ENCODE measurements at places on chromosomes 1 and 21.

DNA sequence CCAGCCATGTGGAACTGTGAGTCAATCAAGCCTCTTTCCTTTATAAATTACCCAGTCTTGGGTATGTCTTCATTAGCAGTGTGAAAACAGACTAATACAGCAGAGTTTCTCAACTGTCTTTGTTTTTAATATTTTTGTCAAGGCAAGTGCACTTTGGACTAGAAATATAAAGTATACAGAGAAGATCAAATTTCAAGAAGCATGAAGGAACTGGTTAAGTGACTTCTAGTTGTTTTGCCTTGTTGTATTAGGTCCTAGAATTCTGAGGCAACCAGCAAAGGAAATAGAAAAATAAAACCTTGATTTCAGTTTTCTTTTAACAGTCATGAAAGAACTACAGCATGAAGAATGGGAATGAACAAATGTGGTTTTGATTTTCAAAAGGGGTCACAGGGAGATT is 131.1 kb upstream of the PTGFR start:
- H3K27me3 ChIP-seq = no peaks in the 10 kb centered on the region
- DNase-seq = no peak
- H3K4me1 ChIP-seq = peaks cover 20% of the 10 kb centered on the region
- H3K4me3 ChIP-seq = peak overlapping the region; percentile 44
- peaks cover 7% of the 10 kb centered on the region for H3K36me3 ChIP-seq

- no peaks in the 10 kb centered on the region for H3K4me1 ChIP-seq
- no peaks in the 10 kb centered on the region for H3K27me3 ChIP-seq
- DNase-seq = no peak
Measured at GRCh38 chr1:171139890-171140289, 45.2 kb upstream of the FMO2 start.

GRCh38 chr1:71850936-71851335 is 431.4 kb downstream of the NEGR1 start:
- no peak overlapping the region for H3K4me3 ChIP-seq
- DNase-seq = no peak
- H3K4me1 ChIP-seq = no peaks in the 10 kb centered on the region
- H3K27ac ChIP-seq = no peak overlapping the region

- no peaks in the 10 kb centered on the region for H3K36me3 ChIP-seq
- H3K27ac ChIP-seq = no peak overlapping the region
- DNase-seq = no peak
- H3K4me3 ChIP-seq = no peak overlapping the region
- no peaks in the 10 kb centered on the region for H3K4me1 ChIP-seq
Measured at GRCh38 chr1:185812934-185813333, 78.7 kb downstream of the HMCN1 start.

GRCh38 chr21:42465803-42466127 is 30.3 kb downstream of the RSPH1 start:
- H3K27me3 ChIP-seq = no peaks in the 10 kb centered on the region
- peak overlapping the region; percentile 53 for H3K27ac ChIP-seq
- peaks cover 76% of the 10 kb centered on the region for H3K4me1 ChIP-seq
- no peak overlapping the region for H3K4me3 ChIP-seq

DNA sequence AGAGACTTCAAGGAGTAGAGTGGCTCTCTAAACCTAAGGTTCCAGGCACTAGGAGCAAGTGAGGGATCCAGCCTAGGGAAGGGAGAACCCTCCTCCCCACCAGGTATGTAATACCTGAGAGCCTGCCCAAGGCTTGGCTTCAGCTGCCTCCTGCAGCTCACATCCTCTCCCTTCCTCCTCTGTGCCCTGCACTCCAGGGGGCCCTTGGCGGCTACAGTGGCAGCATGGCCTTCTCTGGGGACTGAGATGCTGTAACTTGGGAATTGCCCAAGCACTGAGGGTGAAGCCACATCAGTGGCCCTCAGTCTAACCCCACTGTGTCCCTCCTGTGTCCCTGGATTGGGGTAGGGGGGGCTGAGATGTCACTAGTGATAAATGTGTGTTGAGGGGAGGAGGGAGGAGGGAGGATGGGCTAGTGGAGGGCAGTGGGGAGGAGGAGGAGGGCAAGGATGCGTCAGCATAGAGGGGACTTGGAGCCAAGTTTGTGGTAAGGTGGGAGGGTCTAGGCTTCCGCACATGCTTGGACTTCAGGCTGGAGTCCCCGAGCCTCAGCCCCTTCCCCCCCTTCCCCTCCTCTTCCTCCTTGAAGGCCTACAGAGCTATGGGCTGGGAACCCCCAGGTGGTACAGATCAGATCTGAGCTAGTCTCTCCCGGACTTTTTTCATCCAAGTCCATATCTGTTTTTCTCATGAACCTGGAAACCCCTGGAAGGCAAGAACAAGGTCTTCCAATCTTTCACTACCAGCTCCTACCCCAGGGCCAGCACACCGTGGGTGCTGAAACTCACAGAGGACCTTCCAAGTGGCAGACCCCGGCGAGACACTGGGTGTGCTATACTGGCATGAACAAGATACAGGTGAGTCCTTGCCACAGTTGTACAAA is 17.5 kb downstream of the COL9A2 start:
- H3K27me3 ChIP-seq = no peaks in the 10 kb centered on the region
- no peak overlapping the region for H3K27ac ChIP-seq
- no peak for DNase-seq

DNA sequence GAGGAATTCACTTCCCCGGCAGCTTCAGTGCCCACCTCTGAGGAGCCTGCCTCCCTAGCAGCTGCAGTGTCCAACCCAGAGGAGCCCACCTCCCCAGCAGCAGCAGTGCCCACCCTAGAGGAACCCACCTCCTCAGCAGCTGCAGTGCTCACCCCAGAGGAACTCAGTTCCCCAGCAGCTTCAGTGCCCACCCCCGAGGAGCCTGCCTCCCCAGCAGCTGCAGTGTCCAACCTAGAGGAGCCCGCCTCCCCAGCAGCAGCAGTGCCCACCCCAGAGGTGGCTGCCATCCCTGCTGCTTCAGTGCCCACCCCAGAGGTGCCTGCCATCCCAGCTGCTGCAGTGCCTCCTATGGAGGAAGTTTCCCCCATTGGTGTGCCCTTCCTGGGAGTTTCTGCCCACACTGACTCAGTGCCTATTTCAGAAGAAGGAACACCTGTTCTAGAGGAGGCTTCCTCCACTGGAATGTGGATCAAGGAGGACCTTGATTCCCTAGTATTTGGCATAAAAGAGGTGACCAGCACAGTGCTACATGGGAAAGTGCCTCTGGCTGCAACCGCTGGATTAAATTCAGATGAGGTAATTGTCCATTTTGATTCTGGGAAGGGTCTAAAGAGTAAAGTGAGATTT is 77.4 kb upstream of the BMP8A start:
- H3K4me3 ChIP-seq = peak overlapping the region; percentile 95
- H3K36me3 ChIP-seq = peaks cover 98% of the 10 kb centered on the region
- peaks cover 36% of the 10 kb centered on the region for H3K4me1 ChIP-seq
- H3K27ac ChIP-seq = peak overlapping the region; percentile 94
- no peaks in the 10 kb centered on the region for H3K27me3 ChIP-seq

GRCh38 chr1:148290881-148291280 is 138.8 kb upstream of the NBPF11 start:
- H3K27me3 ChIP-seq = peaks cover 40% of the 10 kb centered on the region
- H3K36me3 ChIP-seq = no peaks in the 10 kb centered on the region
- no peak overlapping the region for H3K27ac ChIP-seq
- no peaks in the 10 kb centered on the region for H3K4me1 ChIP-seq
- DNase-seq = no peak

DNA sequence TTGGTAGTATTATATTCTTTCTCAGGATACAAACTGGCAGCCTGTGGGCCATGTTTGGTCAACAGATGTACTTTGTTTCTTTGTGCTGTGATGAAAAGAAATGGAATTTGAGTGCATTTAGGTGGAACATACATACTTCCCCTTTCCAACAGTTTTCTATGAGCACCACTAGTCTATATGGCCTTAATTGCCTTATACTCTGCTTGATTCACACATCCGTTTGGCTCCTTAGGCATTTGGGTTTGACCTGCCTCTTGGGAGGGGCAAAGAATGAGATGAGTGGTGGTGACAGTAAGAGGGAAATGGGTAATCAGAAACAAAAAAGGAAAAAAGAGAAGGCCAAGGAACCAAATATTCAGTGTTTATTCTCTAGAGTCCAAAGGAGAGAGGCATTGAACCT is 17.0 kb downstream of the CFAP126 start:
- H3K4me3 ChIP-seq = no peak overlapping the region
- H3K27ac ChIP-seq = no peak overlapping the region
- H3K27me3 ChIP-seq = no peaks in the 10 kb centered on the region
- H3K4me1 ChIP-seq = no peaks in the 10 kb centered on the region
- no peak for DNase-seq

DNA sequence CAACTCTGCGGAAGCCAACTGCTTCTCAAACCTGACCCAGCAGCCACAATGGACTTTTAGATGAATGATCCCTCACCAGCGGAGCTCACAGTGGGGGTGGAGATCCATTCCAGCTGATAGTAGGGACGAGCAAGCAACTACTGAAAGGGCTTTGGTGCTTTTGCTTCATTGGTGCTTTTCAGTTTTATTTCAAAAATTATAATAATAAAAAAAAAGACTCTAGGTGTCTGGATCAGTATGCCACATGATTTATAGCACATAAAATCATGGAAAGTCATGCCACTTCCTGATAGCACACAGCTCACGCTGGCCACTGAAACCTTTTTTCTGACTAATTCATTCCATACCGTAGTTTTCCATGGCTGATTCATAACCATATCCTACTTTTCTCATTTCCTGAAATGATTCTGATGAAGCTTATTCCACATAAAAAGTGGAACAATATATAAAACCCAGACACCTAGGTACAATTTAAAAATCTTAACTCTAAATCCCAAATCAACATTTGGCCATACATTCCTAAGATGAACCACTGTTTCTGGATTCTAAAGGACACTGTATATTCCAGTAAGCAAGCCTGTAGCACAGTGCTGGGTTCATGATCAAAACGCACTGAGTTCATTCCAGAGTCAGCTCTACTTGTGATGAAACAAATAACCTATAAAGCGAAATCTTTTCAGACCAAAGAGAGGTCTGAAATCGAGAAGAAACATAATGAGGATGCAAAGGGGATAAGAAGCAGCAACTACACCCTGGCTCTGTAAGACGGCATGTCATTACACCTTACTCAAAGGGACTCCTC is 41.3 kb upstream of the KCNE1 start:
- H3K4me1 ChIP-seq = peaks cover 15% of the 10 kb centered on the region
- H3K27ac ChIP-seq = no peak overlapping the region
- DNase-seq = no peak
- no peak overlapping the region for H3K4me3 ChIP-seq

- no peaks in the 10 kb centered on the region for H3K36me3 ChIP-seq
- H3K4me3 ChIP-seq = no peak overlapping the region
- DNase-seq = no peak
- no peak overlapping the region for H3K27ac ChIP-seq
- H3K4me1 ChIP-seq = peaks cover 13% of the 10 kb centered on the region
Measured at GRCh38 chr1:108505763-108506070, 54.2 kb upstream of the EEIG2 start.

DNA sequence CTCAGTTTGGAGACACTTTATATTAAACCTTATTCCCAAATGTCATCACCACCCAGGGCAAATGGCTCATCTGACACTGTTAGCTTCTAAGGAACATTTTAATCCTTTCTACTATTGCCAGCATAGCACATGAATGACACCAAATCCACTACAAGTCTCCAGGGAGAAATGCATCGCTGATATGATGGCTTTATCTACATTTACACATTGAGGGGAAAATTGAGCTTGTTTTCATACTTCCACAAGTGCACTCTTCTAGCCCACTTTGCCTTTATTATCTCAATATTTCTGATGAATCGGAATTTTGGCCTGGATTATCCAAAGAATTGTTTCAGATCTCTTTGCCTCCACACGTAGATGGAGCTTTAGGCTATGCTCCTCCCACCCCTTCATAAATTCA is 75.4 kb downstream of the RUNX1 start:
- H3K27ac ChIP-seq = no peak overlapping the region
- no peaks in the 10 kb centered on the region for H3K4me1 ChIP-seq

GRCh38 chr1:167297222-167298214 is 76.8 kb downstream of the POU2F1 start:
- peak; percentile 19 for DNase-seq
- H3K4me1 ChIP-seq = peaks cover 14% of the 10 kb centered on the region
- H3K27me3 ChIP-seq = no peaks in the 10 kb centered on the region
- no peaks in the 10 kb centered on the region for H3K36me3 ChIP-seq

DNA sequence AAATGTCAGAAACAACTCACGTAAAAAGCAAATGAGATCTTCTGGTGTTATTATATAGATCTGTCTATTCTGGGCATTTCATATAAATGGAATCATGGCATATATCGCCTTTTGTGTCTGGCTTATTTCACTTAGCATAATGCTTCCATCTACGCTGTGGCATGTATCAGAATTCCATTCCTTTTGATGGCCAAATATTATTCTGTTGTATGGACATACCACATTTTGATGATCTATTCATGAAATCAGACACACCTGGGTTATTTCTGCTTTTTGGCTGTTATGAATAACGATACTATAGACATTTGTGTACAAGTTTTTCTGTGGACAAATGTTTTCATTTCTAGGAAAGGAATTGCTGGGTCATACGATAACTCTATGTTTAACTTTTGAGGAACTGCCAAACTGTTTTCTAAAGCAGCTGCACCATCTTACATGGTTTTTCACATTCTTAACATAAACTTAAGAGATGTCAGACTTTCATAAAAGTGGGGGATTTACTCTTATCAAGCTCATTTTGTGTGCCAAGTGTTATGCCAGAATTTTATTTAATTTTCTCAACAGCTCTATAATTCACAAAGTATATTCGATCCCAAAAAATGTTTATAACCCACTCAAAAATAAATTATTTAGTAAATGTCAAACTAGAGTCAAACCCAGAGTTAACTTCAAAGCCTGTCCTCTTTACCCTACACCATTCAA is 7.6 kb downstream of the ENAH start:
- no peak overlapping the region for H3K4me3 ChIP-seq
- H3K27ac ChIP-seq = no peak overlapping the region
- no peak for DNase-seq
- H3K27me3 ChIP-seq = no peaks in the 10 kb centered on the region
- no peaks in the 10 kb centered on the region for H3K36me3 ChIP-seq

- no peaks in the 10 kb centered on the region for H3K27me3 ChIP-seq
- H3K36me3 ChIP-seq = peaks cover 52% of the 10 kb centered on the region
- H3K4me3 ChIP-seq = peak overlapping the region; percentile 78
- peaks cover 25% of the 10 kb centered on the region for H3K4me1 ChIP-seq
- H3K27ac ChIP-seq = peak overlapping the region; percentile 64
Measured at GRCh38 chr1:231420959-231421545, 1.0 kb downstream of the EGLN1 start.

DNA sequence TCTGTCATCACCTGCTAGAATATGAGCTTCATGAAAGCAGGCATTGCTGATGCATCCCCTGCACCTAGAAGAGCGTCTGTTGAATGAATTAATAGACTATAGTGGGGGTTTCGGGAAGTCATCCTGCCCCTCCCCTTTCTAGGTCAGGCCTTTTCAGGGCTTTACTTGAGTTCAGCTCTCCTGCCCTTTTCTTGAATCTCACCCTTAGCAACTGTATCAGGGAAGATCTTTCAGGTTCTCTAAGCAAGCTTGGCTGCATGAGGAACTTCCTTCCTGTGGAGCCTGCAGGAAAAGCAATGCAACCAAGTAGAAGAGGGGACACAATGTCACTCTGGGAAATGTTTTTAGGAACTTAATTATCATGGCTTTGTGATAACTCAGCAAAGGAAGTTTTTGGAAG is 27.2 kb upstream of the KIAA0040 start:
- peaks cover 8% of the 10 kb centered on the region for H3K4me1 ChIP-seq
- no peaks in the 10 kb centered on the region for H3K27me3 ChIP-seq
- no peak overlapping the region for H3K27ac ChIP-seq
- DNase-seq = no peak
- H3K4me3 ChIP-seq = no peak overlapping the region
